ENCODE measurements at places on chromosomes 7 and 10.

DNA sequence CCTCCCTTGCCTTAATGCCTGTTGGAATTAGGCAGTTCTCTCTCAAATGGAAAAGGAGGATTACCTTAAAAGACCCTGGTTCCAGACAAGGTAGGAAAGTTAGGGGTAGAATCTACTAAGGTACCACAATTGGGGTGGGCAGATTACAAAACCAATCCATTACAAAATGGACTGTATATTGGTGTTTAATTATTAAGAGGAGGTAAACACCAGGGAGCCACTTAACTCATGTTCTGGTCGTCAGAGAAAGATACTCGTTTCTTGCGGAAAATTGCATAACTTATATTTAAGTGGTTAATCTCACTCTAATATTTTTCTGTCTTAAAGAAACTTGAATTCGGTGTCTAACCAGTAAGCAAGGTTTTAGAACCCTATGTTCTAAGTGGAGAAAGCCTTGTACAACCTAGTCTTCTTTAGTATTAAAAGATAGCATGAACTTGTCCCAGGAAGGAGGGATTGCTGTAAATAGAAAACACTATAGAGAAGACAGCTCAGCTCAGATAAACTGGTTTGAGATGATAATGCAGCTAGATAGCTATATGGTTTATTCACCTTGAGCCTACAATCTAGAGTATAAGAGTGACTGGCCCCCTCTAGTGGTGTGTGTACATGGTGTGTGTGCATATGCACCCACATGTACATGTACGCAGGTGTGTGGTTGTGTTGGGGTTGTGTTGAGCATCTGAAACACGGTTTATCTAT lies 58.0 kb upstream of the STRIP2 start:
- DNase-seq: peak; percentile 13

DNA sequence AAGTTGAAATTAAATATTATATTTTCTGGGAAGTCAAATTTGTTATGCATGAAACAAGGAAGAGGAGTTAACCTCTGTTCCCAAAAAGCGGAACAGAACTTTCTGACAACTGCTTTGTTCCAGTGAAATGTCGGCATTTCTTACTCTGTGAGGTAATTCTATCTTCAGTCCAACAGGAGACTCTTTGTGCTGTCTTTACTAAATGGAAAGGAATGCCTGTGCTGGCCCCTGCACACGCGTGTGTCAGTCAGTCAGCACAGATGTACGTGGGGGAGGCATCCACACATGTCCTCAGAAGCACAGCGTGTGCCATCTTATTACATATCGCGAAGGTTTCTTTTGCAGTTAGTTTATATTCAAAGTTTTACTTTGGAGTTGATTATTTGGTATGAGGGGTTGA lies 37.5 kb downstream of the NET1 start:
- no peak for DNase-seq

DNA sequence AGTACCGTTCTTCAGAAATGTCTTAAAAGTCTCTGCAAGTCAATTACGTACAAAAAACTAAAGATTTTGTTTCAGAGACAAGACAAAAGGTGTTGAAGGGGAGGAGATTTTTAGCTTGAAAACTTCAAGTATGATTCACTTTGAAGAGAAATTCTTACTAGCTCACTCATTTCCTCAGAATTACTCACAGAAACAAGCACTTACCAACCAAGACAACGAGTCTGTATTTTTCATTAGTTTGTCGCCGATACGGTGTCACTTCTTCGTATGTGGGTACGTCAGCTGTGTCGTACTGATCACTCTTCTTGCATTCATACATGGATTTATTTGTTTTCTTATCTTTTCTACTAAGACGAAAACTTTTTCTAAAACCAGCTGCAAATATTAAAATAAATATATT lies 90.6 kb upstream of the ODAD2 start:
- DNase-seq: no peak

DNA sequence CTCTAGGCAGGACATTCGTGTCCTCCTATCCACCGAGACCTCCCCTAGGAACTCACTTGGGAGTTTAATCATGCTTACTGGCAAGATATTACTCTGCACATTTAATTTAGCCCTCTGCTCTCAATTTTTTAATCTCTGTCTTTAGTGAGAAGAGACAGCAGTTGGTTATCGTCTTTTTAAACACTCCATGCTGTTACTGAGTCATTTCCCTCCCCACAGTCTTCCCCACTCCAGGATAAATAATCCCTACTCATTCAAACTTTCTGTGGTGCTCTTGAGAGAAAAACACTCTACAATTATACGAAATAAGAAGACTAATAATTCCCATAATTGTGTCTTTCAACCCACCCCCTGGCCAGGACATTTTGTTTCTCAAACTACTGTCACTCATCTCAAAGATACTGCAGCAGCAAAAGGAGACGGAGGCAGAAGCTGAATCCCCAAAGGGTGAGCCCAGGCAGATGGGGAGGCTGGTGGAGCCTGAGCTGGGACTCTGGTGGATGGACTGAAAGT lies 84.2 kb downstream of the ANK3 start:
- no peak for DNase-seq

DNA sequence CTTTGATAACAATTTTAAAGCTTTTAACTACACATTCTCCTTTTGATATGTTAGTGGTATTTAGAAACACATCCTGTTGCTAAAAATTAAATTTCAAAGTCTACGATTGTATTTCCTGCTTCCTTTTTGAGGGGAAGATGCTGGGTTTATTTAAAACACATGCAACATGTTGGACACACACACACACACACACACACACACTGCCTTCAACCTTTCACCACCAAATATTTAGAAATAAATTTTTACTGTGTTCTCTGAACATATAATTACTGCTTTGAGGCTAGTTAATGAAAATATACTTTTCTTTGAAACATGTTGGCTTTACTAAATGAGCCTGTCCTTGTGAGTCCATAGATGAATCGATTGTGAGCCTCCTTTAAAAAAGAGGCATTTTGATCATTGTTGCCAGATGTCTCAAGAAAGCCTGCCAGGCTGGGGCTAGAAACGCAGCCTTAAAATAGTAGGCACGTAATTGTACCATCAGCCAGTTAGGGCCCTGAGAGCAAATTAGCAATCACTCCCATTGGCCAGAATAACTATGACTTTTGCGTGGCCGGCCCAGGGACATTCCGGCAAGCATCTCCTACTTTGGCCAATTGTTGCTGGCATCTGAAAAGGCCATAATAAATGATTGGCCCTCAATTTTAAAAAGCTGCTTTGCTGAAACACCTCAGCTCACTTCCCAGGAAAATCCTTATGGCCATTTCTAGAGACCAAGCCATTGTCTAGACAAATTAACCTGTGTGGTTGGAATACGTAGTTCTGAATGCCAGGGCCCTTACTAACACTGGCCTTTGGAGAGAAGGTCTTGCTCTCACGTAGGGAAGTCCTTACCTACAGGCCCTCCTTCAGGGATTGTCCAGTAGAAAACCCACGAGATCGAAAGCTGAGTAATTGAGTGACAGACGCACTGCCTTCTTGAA lies 9.9 kb upstream of the TEX36 start:
- no peak for DNase-seq

- DNase-seq: no peak
Measured at GRCh38 chr10:68792115-68792514, 35.2 kb upstream of the STOX1 start.

DNA sequence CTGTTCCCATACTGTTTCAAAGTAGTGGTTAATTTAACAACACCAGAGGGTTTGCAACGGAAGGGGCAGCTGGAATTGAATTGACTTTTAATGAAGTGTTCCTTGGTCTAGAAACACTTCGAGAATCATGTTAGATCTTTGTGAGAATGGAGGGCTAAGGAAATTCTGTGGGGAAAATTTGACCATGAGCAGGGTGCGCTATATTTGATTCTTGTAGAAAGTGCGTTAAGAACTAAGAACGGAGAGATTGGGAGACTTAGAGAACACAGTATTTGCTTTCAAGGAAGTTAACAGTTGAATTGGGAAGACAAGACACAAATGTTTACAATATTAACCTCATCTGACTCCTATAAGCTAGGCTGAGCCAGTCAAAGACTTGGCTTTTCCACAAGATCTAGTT lies 1.2 kb downstream of the ZNF212 start:
- no peak for DNase-seq

DNA sequence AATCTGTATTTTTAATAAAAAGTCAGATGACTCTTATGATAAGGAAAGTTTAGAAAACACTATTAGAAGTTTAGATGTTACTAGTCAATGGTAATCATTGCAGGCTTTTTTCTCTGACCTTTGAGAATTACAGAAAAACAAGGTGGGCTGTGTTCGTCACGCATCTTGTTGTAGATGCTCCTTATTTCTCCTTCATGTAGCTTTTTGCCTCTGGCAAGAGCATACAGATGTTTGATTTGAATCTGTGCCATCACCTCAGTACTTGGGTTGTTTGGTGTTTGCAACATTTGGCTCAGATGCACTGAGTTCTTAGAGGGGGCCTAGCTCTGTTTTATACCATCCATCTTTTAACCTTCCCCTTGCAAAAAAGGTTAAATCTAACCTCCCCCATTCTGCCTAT lies 11.5 kb downstream of the TAS2R16 start:
- no peak for DNase-seq

DNA sequence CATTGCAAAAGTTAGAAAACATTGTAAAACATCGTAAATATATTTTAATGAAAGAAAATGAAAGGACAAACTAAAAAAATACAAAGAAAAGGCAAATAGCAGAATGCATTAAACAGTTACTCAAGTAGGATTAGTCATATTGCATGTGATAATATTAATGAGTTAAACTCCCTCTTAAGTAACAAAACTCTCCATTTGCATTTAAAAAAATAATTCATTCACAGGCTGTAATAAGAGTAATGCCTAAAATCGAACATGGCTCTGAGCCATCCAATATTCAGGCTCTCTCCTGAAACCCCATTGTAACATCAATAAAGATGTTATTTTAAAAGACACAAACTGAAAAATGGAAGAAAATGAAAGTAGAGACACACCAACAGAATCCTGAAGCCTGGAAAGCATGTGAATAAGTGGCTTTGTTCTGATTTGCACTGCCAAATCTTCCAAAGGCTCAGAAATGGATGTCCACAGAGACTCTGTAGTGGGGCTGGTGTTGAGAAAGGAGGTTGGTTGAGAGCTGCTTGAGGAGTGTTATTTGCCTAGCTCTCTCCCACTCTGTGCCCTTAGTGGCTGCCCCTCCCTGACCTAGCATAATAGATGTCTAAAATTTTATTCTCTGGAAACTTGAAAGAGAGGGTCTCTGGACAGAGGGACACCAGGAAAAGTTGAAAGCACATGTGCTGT lies 268.3 kb upstream of the MEOX2 start:
- no peak for DNase-seq

- no peak for DNase-seq
Measured at GRCh38 chr10:60107308-60107976, 201.1 kb upstream of the CCDC6 start.

DNA sequence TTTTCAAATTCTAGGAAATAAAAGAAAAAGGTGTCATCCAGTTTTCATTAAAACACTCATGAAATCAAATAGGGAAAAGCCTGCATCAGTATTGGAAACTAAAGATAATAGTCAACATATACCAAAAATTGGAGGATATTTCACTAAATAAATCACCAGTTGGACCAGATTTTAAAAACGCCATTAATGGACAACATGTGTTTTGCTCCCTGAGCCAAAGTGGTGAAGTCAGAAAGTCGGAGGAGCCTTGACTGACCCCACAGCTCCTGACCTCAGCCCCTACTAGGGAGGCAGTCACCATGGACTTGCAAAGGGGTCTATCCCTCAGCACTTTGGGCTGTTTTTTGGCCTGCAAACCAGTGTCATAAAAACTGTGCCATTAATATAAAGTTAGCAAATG lies 98.3 kb upstream of the SEC61G start:
- DNase-seq: no peak

- no peak for DNase-seq
Measured at GRCh38 chr7:41298409-41298808, 404.5 kb downstream of the INHBA start.

DNA sequence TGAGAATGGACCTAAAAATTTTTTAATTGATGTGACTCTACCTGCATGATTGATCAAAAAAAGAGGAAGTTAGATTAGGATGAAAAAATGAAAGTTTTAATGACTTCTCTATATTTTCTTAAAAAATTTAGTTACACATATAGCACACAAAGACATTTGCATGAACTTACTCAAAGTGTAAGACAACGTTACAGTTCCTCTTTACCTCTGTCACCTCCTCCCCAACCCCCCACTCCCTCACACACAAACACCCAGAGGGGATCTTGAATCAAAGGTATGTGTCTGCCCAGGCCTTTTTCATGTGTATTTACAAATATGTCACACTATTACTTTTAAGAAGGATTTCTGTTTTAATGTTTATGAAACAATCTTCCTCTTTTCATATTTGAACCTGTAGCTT lies 20.6 kb upstream of the CDCA7L start:
- no peak for DNase-seq

DNA sequence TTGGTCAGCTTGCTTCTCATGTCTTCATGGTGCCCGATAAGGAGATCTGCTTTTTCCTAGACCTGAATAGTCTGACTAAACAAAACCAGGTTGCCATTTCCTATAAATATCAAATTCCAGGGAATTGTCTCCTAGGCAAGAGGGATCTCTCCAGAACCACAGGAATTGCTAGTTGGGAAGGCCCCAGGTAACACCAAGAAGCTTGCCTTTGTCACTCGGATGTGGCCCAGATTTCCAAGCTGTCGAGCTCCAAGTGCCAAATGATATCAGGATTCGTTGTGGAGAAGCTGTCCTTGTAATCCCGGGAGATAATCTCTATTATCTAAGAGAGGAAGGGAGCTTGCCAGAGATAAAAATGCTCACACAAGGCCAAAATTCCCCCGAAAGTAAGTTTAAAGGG lies 1288.5 kb upstream of the AUTS2 start:
- DNase-seq: no peak

DNA sequence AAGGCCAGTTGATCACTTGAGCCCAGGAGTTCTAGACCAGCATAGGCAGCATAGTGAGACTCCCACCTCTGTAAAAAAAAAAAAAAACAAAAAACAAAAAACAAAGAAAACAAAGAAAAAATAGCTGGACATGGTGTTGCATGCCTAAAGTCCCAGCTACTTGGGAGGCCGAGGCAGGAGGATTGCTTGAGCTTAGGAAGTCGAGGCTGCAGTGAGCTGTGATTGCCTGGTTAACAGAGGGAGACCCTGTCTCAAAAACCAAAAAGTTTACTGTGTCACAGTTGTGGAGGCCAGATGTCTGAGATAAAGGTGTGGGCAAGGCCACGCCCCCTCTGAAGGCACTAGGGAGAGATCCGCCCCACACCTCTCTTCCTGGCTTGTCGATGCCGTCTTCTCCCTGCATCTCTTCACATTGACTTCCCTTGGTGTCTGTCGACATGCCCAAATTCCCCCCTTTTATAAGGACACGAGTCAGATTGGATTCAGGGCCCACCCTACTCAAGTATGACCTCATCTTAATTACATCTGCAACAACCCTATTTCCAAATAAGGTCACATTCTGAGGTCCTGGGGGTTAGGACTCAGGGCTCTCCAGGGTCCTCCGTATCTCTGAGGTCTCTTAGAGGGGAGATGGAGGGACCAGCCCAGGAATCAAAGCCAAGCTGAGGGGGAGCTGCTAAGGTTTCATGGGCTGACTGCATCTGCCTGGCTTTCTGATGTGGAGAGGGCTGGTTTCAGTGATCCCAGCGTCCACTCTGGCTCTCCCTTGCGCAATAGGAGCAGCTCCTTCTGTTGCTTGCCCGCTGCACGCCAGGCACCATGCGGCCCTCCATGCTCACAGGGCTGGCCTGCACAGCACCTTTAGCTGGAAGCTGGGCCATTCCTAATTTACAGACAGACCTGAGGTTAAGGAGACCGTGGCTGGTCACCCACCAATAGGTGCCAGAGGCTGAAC lies 23.1 kb downstream of the AGAP3 start:
- DNase-seq: no peak

GRCh38 chr7:110157631-110158362 lies 933.1 kb upstream of the LRRN3 start:
- DNase-seq: no peak

GRCh38 chr7:18520450-18521235 lies 25.1 kb downstream of the HDAC9 start:
- no peak for DNase-seq

Data from stimulated activated CD8-positive, alpha-beta memory T cell treated with anti-CD3 and anti-CD28 coated beads, Interleukin-7, amount 100 ng/mL, for 1 hour (primary cell).